ENCODE measurements at places on chromosomes 1 and 21.

DNA sequence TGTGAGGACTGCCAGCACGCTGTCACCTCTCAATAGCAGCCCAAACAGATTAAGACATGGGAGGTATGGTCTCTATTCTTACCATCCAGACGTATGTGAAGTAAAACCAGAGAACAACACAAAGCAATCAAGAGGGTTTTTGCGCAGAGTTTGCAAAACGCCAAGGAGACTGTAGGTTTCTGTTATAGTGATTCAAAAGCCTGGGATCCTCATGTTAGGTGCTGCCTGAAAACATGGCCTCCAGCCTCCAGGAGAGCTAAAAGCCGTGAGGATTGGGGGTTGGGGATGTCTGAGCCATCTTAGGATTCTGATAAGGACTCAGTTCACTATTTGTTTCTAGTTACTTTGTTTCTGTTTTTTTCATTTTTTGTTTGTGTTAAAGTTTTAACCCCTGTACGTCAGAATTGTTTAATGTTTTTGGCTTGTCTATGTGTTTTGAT lies 4.2 kb upstream of the CCT8 start:
- DNase-seq, result no peak

DNA sequence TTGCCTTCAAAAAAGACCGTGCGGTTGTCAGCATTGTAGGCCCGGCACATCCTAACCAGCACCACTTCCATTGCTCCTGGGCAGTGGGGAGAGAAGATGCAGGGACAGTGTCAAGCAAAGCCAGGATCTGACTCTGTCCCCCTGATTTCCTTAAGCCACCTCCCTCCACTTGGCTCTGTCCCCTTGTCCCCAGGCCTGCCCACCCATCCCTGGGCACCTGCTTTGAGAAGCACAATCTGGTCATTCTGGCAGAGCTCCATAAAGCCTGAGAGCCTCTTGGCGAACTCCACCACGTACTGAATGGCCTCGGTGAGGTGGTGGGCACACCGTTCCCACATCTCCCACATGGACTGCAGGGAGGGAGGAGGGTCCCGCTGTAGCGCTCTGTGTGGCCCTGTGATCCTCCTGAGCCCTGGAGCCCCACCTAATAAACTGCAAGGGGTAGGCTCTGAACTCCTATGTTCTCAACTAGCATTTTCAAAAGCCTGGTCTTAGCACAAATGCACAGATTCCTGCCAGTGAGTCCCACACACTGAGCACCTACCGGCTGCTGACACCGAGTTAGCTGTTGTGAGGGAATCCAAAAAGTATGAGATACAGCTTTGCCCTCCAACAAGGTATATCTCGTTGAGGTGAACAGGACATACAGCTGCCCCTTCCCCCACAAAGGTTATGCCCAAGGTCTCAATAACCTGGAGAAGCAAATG lies 8.2 kb upstream of the LINGO4 start:
- no peak for DNase-seq

GRCh38 chr1:181016563-181016962 lies 6.1 kb downstream of the STX6 start:
- DNase-seq, result no peak

GRCh38 chr1:54866801-54867716 lies 19.9 kb downstream of the DHCR24 start:
- no peak for DNase-seq

DNA sequence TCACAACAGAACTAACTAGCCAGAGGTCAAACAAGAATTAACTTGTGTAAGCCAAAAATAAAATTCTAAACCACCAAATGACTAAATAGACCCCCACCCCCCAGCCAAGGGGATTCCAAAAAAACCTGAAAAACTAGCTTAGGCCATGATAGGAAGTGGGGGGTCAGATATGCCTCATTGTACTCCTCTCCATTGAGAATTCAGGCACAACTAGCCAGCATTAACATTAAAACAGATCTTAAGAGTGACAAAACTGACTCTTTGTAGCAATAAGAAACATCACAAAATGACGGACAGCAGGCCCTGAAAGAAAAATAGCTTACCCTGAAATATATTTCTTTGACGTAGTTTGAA lies 103.0 kb upstream of the ETV3 start:
- DNase-seq, result no peak

DNA sequence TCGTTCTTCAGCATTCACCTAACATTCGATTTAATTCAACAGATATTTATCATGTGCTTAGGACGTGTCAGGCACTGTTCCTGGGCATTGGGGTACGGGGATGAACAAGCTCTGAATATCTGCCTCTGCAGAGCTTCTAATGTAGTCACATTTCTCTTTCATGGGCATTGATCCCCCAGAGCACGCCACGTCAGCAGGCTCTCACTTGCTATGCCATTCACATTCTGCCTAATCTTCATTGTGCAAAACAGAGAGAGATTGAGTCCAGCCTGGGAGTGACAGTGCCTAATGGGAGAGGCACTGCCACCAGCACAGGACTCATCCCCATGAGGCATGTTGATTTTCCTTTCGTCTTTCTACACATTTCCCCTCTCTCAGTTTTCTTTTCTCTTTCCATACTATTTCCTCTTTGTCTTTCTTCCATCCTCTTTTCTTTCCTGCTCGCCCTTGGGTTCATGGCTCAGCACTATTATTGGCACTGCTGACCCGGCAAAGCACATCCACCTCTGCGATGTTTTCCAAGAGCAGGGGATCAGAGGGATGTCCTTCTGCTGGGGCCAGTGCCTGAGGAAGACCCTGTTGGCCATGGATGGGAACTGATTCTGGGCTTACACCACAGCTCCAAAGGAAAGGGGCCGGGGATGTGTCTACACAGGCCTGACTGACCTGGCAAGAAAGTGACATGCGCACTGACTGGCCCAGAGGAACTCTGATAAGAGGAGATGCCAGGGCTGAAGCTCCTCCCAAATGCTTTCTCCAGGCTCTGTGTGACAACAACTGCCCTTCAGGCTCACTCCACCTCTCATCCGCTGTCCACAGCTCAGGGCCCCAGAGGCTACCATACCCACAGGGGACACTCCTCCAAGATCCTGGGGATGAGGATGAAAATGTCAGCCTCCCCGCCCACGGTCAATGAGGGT lies 195.9 kb downstream of the TOMM20 start:
- DNase-seq, result no peak

GRCh38 chr1:104765085-104765484 lies 1015.4 kb downstream of the AMY1C start:
- no peak for DNase-seq

DNA sequence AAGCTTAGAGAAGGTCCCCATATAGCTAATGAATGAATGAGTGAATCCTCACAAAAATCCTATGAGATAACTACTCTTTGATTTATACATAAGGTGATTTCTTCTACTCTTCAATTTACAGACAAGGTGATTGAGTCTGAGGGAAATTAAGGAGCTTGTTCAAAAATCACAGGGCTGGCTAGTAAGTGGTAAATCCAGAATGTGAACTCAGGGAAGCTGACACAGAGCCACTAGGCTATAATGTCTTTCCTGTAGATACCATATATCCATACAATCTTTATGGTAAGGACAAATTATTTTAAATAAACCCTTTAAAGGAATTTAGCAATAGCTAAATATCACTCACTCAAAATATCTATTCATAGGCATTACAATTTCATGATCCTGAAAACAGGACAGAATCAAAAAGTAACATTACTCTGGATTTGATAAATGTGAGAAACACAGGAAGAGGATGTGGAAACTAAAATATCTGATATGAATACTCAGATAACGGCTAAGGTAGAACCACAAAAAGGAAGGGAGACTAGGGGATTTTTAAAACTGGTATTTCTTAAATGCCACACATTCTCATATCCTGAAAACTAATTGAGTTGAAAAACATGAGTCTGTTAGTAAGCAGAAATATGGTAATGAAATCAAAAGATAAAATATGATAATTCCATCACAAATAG lies 108.2 kb downstream of the NBPF12 start:
- no peak for DNase-seq

GRCh38 chr1:181179279-181179986 lies 90.9 kb downstream of the IER5 start:
- no peak for DNase-seq

- no peak for DNase-seq
Measured at GRCh38 chr21:45862543-45863207, 118.9 kb upstream of the COL6A1 start.

GRCh38 chr1:226649780-226650179 lies 89.3 kb downstream of the ITPKB start:
- DNase-seq, result no peak

GRCh38 chr21:28537371-28538079 lies 455.2 kb downstream of the LTN1 start:
- no peak for DNase-seq

DNA sequence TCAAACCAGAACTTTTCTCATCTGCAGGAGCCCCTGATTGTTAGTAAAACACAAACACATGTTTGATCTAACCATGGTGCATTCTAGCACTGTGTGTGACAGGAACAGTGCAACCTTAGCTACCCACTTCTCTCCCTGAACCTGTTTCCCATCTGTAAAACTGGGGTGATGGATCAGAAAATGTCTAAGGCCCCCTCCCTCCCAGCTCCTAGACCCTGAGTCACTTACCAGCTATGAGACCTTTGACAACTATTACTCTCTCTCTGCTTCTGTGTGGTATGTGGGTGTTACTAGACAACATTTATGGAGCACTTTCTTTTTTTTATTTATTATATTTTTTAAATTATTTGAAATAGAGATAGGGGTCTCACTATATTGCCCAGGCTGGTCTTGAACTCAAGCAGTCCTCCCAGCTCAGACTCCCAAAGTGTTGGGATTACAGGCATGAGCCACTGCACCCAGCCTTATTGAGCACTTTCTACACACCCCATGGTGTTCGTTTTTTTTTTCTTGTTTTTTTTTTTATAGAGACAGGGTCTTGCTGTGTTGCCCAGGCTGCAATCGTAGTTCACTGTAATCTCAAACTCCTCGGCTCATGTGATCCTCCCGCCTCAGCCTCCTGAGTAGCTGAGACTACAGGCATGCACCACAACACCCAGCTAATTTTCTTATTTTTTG lies 2.6 kb downstream of the INPP5B start:
- DNase-seq, result no peak

- no peak for DNase-seq
Measured at GRCh38 chr1:28845786-28846543, 34.0 kb downstream of the OPRD1 start.

- DNase-seq, result no peak
Measured at GRCh38 chr1:225348400-225348799, 79.4 kb downstream of the LBR start.

- DNase-seq, result no peak
Measured at GRCh38 chr1:20998826-20999225, 177.9 kb downstream of the EIF4G3 start.

DNA sequence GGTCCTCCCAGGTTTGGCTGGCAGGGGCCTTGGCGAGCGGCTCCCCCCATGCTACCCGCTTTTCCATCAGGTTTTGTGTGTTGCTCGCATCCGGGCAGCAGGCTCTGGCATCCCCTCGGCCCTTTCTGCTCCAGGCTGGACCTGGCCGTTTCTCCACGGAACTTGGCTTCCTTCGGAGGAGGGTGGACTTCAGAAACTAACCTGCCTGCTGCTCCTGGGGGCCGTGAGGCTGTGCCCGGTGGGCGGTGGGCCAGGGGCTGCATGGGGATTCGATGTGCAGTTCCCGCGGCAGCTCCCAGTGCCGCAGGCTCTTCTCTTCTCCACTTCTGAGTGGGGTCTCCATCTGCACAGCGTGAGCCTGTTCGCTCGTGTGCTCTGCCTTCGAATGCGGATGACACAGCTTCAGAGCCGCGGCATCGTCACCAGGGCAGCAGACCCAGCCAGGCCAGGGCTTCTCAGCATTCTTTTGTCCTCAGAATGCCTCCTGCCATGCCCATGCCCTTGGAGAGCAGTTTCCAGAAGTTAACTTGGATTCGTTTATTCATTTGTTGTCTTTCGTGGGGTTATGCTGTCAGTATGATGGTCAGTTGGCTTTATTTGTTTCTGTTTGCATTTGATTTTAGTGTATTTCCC lies 36.4 kb downstream of the PRKCZ start:
- no peak for DNase-seq

GRCh38 chr1:7233646-7234470 lies 448.6 kb downstream of the CAMTA1 start:
- no peak for DNase-seq

DNA sequence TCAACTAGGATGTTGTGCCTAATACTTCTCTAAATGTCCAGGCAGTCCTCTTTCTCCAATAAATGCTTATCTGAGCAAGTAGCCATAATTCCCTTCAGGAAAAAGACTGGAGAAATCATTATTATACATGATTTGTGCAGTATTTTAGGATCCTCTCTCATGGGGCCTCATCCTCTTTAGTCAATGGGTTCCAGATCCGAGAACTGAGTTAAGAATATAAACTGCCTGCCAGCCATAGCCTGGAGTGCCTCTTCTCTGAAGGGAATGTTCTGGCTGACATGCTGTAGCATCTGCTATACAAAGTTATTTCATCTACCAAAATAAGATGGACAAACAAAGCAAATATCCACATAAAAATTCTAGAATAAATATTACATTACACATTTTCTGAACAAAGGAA lies 334.0 kb upstream of the PRMT6 start:
- DNase-seq, result no peak

GRCh38 chr1:153475282-153475681 lies 14.8 kb upstream of the S100A7 start:
- DNase-seq, result no peak

GRCh38 chr1:203153051-203153988 lies 22.3 kb downstream of the MYBPH start:
- no peak for DNase-seq

- no peak for DNase-seq
Measured at GRCh38 chr1:150708595-150708994, 11.6 kb upstream of the GOLPH3L start.

DNA sequence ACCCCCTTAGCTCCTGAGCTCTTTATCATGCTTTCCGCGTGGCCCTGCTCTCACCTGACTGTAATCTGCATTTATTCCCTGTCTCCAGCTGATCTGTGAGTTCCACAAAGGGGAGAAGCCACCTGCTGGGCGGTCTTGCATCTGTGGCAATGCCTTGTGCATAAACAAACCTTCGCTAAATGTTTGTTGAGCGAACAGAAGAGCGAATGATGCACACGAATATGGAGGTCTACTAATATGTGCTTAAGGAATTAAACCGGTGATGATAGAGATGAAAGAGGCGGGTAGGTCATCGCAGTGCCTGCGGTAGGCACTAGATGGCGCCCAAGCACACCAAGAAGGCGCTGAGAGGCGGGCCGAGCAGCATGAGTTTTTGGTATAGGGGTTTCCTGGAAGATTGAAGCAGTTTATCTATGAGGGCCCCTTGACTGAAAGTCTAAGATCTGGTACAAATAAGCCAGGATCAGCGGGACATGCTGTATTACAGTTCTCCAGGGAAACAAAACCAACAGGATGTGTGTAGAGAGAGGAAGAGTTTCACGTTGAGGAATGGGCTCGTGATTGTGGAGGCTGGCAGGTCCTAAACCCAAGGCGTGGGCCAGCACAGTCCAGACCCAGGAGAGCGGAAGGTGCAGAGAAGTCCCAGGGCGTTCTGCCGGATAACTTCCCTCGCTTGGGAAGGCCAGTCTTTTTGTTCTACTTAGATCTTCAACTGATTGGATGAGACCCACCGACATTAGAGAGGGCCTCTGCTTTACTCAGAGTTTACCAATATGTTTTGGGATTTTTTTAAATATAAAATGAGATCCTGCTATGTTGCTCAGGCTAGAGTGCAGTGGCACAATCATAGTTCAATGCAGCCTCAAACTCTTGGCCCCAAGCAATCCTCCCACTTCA lies 34.7 kb downstream of the TOMM20 start:
- DNase-seq, result no peak

Measured in NCI-H1417 treated with DMSO at 0.1 percent for 48 hours (cell line).